Thoracic aorta endothelial cell (primary cell): ENCODE measurements at places on chromosomes 7 and 10. TPM values are rescaled to one million over a fixed set of nuclear protein-coding genes. Genes with fewer than 3 reads are reported as not detected.

Gene FEZF1
- not detected in 2 replicates for total RNA-seq

Gene ZNF3
- 32.5 and 35.1 TPM in 2 replicates for total RNA-seq

Gene MASTL
- 23.5 and 37.9 TPM in 2 replicates for total RNA-seq

Gene RBM20
- total RNA-seq, result not detected in 2 replicates

Gene PSD
- 0.07 and 0.13 TPM in 2 replicates for total RNA-seq
